Activated B cell treated with CpG ODN at 0.5 μM for 24 hours (primary cell): ENCODE measurements at places on chromosomes 4 and X. TPM values are rescaled to one million over a fixed set of nuclear protein-coding genes. Genes with fewer than 3 reads are reported as not detected.

Gene SH3RF1
- 6.9 and 7.1 TPM in 2 replicates for total RNA-seq

Gene CXCR3
- 5.4 and 6.4 TPM in 2 replicates for total RNA-seq

Gene UGT2A2
- not detected in 2 replicates for total RNA-seq

Gene ITGB1BP2
- 2.8 and 6.7 TPM in 2 replicates for total RNA-seq

Gene FABP2
- total RNA-seq = not detected in 2 replicates

Gene UGT2B15
- 0.22 and 0.44 TPM in 2 replicates for total RNA-seq
